Inflammatory macrophage treated with lipopolysaccharide for 4 hours (primary cell): ENCODE measurements at places on chromosomes 11 and 22.

DNA sequence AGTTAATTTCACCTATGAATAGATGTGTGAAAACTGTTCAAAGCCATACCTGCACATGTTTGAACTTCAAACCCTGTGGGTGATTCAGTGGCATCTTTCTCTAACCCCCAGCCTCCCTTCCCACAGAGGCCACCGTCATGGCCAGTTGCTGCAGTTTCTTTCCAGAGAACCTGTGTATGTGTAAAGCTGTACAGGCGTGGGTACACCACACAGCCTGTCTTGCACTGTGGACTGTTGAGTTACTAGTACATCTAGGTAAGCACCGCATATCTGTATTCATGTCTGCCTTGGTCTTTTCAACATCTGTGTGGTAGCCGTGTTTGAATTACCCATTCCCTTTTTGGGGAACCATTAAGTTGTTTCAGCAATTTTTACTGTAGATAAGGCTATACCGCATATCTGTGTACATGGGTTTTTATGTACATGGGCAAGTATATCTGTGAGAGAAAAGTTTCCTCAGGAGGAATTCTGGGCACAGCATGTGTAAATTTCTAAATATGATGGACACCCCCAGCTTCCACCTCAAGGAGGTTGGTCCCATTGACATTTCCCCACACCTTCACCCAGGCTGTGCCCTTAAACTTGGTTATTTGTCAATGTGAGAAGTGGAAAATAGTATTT, 13.9 kb downstream of the NEAT1 start:
- DNase-seq: no peak

DNA sequence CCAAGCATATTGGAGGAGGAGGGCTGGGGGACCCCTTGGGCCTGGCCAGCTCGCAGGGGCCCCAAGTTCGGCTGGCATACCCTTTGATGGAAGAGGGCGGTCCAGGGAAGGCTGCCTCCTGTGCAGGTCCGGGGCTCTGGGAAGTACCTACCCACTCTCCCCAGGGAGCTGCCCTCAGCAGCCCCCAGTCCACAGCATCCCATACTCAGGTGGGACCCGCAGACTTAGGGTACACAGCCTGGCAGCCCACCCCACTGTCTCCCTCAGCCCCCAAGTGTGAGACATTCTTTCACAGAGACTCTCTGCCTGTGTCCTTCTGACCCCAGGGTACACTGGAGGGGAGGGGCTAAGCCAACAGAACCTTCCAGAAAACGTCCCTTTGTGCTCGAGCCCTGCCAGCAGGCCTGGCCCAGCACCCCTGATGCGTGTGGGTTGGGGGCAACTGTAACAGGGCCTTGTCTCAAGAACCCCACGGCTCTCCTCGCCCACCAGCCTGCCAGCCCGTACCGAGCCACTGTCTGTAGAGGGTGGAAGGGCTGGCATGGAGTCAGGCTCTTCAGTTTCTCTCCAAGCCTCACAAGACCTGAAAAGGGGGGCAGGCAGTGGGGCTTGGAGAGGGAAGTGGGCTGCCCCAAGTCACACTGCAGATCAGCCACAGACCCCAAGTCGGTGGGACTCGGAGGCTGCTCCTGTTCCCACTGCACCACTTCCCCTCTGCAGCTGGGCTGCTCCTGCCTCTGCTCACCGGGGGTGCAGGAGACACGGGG, 7.0 kb upstream of the TNFRSF13C start:
- DNase-seq: no peak

DNA sequence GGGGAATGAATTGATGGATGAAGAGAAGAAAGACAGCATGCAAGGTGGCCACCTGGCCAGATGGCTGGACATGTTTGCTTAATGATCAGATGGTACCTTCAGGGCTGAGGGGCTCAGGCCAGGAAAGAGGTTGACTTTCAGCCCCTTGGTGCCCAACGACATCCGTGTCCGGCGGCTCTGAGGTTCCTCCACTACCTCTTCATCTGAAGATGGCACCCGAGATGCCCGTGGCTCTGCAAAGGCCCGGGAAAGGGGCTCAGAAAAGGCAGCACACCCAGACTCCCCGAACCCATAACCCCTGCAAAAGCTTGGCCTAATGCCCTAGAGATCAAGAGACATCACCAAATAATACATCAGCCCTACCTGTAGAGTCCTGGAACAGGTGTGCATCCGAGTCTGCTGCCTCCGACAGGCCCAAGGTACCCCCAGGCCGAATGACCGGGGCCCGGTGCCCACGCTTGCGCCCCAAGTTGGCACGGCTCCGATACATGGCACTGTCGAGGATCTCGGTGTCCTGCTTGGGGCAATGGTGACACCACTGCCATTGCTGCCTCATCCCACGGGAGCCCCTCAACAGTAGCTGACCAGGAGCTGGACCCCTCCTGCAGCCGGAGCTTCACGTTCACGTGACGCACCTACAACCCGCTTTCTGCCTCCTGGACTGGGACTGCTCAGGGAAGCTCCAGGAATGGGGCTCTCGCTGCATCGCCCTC, 22.9 kb downstream of the TNKS1BP1 start:
- no peak for DNase-seq

DNA sequence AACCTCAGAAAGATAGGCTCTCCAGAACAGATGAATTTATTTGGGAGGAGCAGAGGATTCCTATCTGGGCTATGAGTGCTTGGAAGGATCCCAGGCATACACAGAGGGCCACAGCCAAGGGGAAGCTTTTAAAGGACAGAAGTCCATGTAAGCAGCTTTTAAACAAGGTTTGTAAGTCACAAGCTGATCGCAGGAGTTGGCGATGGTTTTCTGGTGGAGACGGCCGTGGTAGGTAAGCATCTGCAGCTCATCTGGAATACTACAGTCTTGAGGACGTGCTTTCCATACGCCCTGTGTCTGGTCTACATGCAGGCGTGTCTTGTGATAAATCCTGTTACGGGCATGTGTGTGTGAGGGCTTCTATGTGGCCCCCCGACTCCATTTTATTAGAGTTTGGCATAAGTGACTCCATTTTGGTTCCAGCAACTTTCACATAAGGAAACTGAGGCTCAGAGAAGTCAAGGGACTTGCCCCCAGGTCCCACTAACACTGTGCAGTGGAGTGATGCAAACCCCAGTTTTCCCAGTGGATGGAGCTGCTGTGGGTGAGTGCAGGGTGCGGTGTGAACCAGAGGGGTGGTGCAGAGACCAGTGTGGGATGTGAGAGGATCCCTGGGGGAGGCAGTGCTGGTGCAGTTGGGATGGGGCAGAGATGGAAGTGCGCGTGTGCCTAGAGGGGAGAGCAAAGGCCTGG, 11.8 kb upstream of the ACY3 start:
- no peak for DNase-seq

DNA sequence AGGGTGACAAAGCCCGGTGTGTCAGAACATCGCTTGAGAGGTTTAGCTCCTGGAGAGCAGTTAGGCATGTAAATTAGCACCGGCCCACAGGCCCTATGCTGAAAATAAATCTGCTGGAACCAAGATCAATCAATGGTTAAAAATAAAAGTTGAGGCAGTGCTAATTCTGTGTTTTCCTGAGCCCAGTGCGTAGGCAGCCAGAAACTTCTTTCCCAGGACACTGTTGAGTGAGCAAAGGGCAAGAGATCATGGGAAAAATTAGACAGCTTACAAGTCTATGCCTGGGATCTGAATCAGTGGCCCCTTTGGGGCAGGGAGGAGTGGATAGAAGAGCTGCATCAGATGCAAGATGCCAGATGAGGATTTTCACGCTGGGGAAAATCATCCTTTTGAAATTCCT, 539.2 kb downstream of the BUD13 start:
- DNase-seq: no peak

- DNase-seq: peak; percentile 71
Measured at GRCh38 chr11:30346068-30346688, 23.3 kb downstream of the ARL14EP start.

GRCh38 chr11:63573881-63574855, 11.0 kb upstream of the PLAAT2 start:
- peak; percentile 89 for DNase-seq

DNA sequence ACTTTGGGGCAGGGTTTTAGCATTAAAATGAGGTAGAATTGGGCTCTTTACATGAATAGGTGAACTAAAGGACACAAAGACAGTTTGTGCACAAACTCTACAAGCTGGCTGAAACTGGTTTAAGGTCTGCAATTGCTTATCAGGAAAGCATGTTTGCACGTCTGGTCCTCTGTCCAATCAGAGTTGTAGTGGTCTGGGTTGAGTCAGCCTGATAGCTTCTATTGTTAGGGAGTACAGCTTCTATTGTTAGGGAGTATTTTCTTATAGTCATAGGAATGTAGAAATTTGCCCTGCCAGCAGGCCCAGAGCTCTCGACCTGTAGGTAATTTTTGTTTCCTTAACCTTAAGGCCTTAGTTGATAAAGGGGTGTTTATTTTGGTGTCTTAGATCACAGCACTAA, 1422.4 kb downstream of the LRRC4C start:
- no peak for DNase-seq

DNA sequence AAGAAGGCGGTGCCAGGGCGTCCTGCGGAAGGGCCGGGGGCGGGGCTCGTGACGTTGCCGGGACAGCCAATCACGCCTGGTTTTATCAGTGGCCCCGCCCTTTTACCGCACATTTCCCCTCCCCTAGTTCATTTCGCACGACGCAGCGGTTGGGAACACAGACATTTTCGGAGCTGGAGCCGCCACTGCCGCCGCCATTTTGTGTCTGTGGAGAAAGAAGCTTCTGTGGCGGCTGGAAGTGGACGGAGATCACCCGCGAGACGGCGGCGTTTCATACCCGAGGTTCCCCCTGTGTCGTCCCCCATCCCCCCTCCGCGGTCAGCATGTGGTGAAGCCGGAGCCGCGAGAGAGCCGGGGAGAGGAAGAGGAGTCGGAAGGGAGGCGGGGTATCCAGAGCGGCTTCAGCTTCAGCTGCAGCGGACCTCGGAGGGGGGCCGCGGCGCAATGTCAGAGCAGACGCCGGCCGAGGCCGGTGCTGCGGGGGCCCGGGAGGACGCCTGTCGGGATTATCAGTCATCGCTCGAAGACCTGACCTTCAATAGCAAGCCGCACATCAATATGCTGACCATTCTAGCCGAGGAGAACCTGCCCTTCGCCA, at the start of gene PCF11:
TSS of gene PCF11 (plus strand) at position 136 of the 598 bp plus-strand sequence. CDS start at position 445, 309 bp downstream.
- no peak for DNase-seq

DNA sequence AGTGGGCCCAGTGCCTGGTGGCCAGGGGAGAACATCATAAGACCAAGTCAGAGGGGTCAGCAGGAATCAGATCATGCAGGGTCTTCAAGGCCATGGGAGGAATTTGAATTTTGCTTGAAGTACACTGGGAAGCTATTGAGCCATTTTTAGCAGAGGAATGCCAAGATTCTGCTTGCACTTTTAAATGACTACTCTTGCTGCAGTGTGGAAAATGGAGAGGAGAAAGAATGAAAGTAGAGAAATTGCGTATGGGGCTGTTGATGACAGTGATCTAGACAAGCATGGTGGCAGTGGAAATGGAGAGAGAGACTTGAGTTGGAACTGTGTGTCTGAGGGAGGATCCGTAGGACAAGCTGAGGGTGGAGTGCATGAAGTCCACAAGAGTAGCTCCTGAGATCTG, 128.1 kb downstream of the WNT7B start:
- no peak for DNase-seq

- DNase-seq: no peak
Measured at GRCh38 chr11:132846075-132846474, 686.2 kb downstream of the OPCML start.

GRCh38 chr11:134022748-134023147, 46.1 kb upstream of the JAM3 start:
- DNase-seq: no peak

GRCh38 chr11:12269104-12269441, 108.3 kb upstream of the PARVA start:
- DNase-seq: no peak

DNA sequence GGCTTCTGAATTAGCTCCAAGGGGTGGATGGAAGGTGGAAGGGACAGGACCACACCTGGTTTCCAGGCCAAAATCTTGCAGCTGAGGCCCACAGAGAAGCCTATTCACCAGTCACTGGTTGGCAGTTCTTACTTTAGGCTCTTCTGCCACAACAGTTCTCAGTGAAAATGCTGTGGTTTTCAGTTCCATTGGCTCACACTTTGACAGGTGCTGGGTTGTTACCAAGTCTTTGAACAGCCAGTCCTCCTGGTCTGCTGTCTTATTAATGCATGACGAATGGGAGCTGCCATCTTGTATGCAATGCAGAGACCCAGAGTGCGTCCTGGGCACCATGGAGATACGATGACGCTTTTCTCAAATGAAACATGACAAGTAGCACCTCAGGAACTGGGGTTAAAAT, 232.0 kb upstream of the ZBED5 start:
- no peak for DNase-seq

DNA sequence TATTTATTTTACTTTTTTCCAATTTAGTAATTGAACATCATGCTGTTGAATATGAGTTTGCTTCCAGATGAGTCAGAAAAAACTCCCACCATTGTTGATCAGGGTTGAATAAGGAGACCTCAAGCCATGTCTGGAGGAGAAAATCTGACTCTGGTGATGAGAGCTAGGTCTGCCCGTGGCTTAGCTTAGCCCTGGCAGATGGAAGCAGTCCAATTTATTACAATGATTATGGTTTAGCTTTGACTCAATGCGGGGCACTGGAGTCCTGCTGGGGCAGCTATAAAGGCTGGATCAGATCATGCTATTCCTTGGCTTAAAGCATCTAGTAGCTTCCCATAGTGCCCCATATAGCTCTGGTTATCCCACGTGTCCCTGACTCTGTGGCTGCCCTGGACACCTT, 506.5 kb downstream of the MN1 start:
- DNase-seq: no peak

DNA sequence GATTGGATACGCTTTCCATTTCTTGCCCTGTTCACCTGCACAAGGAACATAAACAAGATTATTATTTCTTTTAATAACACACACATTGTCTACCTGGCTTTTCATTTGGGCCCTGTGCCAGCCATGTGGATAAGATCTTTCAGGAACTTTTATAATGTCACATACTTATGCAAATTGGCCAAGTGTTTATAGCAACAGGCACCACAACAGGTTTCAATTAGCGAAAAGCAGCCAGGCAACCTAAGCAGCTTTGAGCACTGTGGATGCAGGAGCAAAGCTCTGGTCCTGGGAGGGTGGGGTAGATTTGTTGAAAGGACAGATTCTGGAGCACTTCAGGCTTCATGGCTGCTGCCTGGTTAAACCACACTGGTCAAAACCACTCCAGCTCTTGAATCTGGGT, 217.4 kb downstream of the BARX2 start:
- DNase-seq: no peak

GRCh38 chr22:21650280-21650679, 8.2 kb downstream of the SDF2L1 start:
- no peak for DNase-seq

GRCh38 chr11:120912915-120913314, 111.0 kb upstream of the TBCEL start:
- no peak for DNase-seq

DNA sequence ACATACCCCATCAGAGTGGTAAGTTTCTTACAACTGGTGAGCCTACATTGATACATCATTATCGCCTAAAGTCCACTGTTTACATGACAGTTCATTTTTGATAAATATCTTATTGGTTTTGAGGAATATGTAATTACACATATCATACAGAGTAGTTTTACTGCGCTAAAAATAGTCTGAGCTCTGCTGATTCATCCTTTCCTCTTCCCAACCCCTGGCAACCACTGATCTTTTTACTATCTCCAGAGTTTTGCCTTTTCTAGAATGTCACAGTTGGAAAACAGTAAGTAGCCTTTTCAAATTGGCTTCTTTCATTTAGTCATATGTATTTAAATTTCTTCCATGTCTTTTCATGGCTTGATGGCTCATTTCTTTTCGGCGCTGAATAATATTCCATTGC, 112.8 kb downstream of the LARGE1 start:
- no peak for DNase-seq

- DNase-seq: peak; percentile 35
Measured at GRCh38 chr22:38753948-38754750, 1.6 kb downstream of the SUN2 start.
